ENCODE measurements at places on chromosomes 5 and 9. TPM values are rescaled to one million over a fixed set of nuclear protein-coding genes. Genes with fewer than 3 reads are reported as not detected.
A peak's percentile ranks its signal among the peaks of the same experiment; 100 is the strongest.

DNA sequence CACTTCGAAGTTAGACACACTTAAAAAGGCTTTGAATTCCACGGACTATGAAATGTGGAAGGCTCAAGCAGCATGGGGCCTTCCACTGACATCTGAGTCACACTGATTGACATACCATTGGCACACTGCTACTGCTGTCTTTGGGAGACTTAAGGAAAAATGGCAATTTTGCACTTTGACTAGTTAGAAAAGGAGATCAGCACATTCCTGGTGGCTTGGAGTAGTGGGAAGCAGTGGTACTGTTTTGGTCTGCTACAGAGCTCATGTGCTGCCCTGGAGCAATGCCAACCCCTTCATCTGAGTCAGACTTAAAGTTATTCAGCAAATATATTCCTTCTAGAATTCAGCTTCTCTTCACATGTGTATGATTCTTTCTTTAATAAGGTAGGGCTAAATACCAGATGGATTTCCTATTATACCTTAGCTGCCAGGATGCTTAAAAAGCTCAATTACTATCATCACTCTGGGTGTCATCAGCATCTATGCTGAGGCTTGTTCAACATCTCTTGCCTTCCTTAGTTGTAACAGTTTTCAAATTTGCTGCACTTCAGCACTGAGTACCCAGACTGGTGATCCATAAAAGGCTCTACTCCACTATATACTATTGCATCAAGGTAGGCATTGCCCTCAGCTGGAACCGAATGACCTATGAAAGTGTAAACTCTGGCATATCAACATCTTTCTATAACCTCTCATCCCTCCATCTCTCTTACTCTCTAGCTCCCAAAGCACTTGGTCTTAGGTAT, 42.3 kb upstream of the MOCS2 start:
- DNase-seq: no peak

HAUS6 gene
- 11.8 TPM for total RNA-seq

DNA sequence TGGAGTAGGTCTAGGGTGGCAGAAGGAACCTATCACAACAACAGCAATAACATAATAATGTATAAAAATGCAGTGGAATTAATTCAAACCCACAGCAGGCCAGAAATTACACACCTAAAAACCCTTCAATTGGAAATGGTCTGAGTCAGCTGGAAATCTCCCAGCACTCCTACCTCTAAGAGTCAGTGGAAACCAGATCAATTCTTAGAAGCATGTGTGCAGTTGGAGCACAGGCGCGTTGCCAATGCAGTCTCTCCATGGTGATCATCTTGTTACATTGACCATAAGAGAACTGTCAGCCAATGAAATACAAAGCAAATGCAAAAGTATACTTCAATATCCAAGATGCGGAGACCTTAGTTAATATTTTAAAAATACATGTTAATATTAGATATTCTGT, 15.1 kb upstream of the CSNK1G3 start:
- DNase-seq: no peak

DNA sequence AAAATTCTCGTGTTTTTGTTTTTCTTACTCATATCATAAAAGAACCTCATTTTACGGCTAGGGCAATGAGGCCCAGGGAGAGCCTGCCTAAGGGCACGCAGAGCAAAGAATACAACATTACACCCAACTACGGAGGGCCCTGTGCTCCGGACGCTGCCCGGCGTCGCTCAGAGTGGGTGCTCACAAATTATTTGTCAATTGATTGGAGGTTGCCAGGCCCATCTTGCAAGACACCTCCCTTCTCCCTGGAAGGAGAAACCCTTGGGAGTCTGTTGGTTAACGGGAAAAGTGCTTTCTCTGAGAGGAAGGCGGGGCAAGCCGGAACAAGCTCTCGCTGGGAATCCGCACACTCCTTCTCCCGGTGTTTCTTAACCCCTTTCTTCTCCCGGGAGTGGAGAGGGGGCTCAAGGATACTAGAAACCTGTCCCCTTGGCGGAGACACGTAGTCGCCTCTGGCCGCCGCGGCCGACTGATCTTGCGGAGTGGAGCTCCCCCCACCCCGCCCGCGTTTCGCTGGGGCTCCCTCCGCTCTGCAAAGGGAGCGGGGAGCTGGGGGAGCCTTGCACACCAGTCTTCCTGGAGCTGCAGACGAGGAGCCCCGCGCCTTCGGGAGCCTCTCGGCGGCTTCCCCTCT, 599.3 kb upstream of the SGCD start:
- no peak for DNase-seq

- DNase-seq: no peak
Measured at GRCh38 chr9:84322828-84323227, 17.7 kb downstream of the SLC28A3 start.

- DNase-seq: no peak
Measured at GRCh38 chr5:144048259-144048856, 122.1 kb downstream of the YIPF5 start.

GRCh38 chr5:93874491-93874890, 133.1 kb upstream of the POU5F2 start:
- no peak for DNase-seq

DNA sequence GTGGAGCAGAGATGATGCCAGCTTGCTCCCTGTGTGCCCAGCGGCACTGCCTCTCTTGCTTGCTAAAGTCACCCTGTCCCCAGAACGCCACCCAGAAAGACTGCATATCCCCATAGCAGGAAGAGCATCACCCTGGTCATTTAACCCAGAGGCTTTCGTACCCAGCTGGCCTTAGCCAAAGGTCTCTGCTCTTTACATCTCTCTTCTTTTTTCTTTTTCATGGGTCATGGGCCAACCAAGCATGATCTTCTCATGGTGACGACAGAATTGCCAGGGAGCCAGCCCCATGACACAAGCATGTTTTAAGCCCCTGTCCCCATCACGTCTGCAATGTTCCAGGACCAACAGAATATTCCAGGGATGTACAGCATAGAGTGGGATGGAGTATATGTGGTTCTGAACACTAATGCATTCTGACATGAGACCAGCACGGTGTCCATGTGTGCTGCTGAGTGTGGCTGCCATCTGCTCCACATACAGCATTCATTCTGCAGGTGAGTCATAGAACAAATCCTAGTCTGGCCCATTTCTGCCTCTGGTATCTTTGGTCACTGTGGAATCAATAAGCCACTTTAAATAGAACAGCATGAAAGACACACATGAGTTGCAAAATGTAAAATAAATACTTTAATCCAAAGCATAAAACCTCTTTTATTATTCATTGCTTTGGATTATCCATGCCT, 203.0 kb downstream of the MED10 start:
- no peak for DNase-seq

CCDC152 gene
- total RNA-seq: 3.1 TPM

DNA sequence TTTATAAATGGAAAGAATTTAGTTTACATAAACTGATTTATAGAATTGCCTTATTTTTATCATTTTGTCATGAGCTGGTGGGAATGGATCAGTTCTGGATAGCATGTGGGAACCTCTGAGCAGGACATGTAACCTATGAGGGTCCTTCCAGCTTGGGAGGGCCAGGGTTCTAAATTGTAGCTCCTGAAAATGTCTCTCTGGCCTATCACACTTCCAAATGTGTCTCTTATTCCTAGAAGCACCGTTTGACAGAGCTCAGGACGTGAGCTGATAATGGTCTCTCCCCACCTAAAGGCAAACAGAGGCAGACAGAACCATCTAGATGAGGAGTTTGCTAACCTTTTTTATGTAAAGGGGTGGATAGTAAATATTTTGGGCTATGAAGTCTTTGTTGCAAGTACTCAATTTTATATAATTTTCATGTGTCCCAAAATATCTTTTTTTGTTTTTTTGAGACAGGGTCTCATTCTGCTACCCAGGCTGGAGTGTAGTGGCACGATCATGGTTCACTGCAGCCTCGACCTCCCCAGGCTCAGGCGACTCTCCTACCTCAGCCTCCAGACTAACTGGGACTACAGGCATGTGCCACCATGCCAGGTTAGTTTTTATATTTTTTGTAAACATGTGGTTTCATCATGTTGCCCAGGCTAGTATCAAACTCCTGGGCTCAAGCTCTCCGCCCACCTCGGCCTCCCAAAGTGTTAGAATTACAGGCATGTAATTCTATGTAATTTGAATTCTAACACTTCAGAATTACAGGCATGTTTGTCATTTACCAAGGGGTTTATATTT, 4.0 kb downstream of the TRAF1 start:
- DNase-seq: no peak

GRCh38 chr5:54774281-54775170, 210.9 kb downstream of the ESM1 start:
- peak; percentile 60 for DNase-seq

- DNase-seq: no peak
Measured at GRCh38 chr5:120396186-120396585, 67.9 kb upstream of the PRR16 start.

DNA sequence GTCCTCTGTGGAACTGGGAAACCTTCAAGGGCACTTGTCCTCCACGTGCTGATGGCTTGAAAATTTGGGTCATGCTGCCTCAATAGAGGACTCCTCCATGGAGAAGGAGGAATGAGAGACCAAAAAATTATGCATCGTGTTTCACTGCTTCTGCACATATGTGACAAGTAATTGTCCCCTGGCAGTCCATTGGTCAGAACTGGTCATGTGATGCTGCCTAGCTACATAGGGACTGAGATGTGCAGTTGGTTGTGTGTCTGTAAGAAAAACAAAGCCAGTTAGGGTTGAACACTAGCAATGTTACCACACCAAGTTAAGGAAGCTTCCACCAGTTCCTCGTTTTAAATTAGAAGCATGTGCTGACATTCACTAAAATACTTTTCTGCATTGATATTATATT, 201.9 kb upstream of the ANKH start:
- no peak for DNase-seq

DPM2 gene
- total RNA-seq: 11.2 TPM

GRCh38 chr5:147519380-147519779, 9.5 kb upstream of the DPYSL3 start:
- no peak for DNase-seq

DNA sequence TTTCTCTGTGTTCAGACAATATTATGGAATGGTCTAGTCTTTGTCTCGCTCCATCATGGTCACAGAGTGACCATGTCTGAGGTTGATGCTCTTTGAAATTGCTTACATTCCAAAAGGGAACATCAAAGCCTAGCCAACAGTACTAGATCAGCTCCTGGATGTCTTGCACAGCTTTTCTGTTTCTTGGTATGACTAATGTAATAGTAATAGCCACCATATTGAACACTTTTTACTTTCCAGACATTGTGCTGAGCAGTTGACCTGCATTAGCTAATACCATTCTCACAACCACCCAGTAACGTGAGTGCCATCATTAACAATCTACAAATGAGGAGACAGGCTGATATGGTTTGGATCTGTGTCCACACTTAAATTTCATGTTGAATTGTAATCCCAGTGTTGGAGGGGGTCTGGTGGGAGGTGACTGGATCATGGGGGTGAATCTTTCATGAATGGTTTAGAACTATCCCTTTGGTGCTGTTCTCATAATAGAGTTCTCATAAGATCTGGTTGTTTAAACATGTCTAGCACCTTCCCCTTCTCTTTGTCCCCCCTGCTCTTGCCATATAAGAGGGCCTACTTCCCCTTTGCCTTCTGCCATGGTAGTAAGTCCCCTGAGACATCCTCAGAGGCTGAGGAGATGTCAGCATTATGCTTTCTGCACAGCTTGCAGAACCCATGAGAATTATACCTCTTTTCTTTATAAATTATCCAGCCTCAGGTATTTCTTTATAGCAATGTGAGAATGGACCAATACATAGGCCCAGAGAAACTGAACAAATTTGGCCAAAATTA, 577.5 kb upstream of the CLINT1 start:
- no peak for DNase-seq

- no peak for DNase-seq
Measured at GRCh38 chr9:2595973-2596372, 25.6 kb upstream of the VLDLR start.

- DNase-seq: no peak
Measured at GRCh38 chr9:135122316-135122715, 34.8 kb downstream of the OLFM1 start.

DNA sequence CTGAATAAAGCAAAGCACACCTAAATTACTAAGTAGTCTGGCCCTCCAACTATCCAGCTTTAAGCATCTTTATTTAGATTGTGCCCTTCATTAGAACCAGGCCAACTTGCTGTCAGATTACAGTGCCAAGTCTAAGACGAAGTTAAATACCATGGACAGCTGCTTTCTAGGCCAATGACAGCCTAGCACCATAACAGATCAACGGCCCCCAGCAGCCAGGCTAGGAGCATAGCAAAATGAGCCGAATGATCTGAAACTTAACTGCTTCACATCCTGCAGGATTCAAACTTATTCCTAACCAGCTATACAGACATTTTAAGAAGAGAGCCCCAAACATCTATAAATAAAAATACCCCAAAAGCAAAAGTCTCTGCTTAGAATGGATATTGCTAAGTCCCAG, 6.8 kb downstream of the SLC24A2 start:
- DNase-seq: no peak

DNA sequence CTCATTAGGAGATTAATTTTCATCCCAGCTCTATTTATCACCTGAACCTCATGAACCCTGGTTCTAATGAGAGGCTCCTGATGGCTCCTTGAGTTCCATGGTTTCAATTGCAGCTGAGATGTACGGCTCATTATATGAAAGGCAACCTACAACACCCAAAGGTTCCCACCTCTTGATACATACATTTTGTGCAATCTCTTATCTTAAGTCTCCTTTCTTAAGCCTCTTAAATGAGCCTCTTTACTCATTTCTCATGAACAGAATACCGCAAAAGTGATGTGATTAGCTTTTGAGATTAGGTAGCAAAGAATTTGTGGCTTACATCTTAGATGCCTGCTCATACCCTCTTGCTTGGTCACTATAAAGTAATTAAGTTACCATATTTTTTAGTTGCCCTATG, 1964.0 kb upstream of the CDH6 start:
- no peak for DNase-seq

SERF1B gene
- 24.3 TPM for total RNA-seq

DNA sequence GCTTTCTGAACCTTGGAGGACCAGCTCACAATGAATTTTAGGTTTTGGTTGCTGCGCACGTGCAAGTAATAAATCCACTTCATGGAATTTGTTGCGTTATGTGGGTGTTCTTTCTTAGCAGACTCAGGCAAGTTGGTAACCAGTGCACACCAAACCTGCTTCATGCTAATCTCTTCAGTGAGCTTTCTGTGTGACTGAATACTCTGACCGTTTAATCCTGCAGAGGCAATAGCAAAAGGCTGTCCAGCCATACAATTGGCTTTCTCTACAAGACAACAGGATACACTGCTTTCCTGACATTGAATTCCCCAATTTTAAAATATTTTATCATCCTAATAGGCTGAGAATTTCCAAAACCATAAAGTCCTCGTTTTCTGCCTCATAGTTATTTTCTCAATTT, 10.3 kb downstream of the UGT3A2 start:
- no peak for DNase-seq

DNA sequence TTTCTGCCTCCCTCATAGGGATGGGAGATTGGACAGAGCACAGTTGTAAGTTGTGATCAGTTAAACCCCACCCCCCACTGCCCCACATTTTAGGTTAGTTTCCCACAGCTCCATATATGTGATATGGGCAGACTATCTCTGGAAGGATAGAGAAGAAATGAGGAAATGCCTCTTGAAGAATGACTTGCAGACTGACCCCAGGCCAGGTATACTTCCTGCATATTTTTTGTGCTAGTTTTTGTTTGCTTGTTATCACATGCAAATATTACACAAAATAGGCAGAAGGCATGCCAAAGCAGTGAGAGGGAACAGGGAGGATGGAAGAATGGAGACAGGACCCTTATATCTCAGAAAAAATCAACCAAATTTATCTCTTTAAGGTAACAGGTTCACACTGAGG, 10.1 kb upstream of the GLRX start:
- no peak for DNase-seq

GRCh38 chr9:18493451-18493993, 19.6 kb downstream of the ADAMTSL1 start:
- DNase-seq: no peak

- DNase-seq: no peak
Measured at GRCh38 chr9:89887286-89887685, 282.5 kb downstream of the GADD45G start.
